ENCODE measurements at places on chromosomes 2 and 18.
A peak's percentile ranks its signal among the peaks of the same experiment; 100 is the strongest.

GRCh38 chr18:7809455-7809854 lies 242.3 kb downstream of the PTPRM start:
- no peak for DNase-seq

DNA sequence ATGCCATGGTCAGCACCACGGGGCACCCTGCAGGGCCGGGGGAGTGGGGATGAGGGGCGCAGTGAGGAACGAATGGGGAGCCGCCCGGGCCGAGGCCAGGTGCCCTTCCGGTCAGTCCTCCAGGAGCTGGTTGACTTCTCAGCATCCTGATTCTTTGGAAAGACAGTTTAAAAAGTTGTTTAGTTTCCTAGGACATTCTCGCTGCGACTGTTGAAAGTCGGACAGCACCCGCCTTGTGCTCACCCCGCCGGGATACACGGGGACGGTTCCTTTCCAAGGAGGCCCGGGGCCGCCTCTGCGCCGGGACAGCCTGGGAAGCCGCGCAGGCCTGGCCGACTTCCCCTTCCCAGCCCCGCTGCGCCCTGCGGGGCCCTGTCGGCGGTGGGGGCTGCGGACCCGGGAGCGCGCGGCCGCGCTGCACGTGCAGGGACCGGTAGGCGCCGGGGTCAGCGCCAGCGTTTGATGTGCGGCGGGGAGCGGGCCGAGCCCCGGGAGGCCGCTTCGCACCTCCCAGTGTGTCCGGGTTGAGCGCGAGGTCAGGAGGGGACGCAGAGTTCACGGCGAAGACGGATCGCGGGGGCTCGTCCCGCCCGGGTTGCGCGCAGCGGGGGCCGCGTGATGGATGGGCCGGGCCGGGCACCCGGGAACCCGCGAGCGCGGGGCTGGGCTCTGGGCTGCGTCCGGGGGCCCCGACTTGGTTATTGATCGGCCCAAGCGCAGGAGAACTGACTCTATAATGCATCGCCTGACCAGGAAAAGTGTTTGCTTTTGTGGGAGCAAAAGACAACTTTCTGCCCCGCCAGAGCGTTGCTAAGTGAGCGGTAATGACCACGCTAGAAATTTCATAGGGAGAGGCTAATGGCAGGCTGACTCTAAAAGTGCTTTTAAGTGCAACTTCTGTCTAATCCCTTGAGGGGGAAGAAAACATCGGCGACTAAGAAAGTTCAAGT lies 28.0 kb upstream of the SMIM21 start:
- no peak for DNase-seq

DNA sequence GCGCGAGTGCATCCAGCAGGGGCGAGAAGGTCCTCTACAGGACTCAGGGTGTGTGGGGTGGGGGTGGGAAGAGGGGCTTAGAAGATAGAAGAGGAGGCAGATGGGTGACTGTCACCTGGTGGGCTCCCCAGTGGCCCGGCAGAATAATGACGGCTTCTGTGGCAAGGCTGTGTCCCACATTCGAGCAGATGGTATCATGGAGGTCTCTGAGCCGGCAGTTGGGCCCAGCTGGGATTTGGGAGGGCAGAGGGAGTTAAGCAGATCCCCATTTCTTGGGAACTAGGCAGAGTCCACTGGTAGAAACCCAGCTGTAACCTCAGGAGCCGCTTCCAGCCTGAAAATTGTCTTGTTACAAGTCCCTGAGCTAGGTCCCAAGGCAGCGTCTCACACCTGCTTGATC lies 28.4 kb upstream of the DTNB start:
- DNase-seq = no peak

DNA sequence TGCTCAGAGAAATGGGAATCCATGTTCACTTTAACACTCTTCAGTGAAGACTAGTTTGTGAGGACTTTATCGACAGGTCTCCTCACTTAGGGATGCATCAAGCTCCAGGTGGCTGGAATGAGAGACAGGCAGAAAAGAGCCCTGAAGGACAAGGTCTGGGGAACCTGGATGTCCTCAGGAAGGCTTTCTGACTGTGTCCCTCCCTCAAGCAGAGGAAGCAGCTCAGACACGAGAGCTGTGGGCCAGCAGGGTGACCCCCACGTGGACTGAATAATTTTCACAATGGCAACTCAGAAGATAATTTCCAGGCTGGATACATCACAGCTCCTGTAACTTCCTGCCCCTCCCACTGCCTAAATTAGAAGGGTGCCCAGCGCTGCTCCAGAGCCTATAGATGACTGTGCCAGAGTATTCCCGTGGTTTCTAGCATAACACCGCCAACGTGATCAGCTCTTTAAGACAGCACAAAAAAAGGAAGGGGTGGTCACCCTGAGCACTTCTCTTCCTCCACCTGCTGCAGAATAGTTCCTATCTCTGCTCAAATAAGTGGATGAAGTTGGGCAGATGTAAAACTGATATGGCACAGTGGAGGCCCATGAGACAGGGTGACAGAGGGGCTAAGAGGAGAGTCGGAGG lies 25.7 kb upstream of the NCK2 start:
- no peak for DNase-seq

DNA sequence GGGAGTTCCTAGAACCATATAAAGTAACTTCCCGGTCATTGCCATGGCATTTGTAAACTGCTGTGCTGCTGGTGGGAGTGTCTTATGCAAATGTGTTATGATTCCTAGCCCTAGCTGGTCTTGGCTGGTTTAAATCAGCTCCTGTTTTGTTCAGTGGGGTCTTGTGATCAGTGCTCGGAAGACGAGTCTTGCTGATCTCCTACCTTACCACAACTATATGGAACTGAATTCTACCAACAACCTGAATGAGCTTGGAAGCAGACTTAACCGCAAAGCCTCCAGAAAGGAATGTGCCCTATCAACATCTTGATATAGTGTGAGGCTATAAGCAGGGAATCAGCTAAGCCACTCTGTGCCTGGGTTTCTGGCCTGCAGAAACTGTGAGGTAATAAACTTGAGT lies 33.5 kb downstream of the POLE4 start:
- DNase-seq = no peak

GRCh38 chr2:141508806-141509595 lies 621.8 kb downstream of the LRP1B start:
- no peak for DNase-seq

DNA sequence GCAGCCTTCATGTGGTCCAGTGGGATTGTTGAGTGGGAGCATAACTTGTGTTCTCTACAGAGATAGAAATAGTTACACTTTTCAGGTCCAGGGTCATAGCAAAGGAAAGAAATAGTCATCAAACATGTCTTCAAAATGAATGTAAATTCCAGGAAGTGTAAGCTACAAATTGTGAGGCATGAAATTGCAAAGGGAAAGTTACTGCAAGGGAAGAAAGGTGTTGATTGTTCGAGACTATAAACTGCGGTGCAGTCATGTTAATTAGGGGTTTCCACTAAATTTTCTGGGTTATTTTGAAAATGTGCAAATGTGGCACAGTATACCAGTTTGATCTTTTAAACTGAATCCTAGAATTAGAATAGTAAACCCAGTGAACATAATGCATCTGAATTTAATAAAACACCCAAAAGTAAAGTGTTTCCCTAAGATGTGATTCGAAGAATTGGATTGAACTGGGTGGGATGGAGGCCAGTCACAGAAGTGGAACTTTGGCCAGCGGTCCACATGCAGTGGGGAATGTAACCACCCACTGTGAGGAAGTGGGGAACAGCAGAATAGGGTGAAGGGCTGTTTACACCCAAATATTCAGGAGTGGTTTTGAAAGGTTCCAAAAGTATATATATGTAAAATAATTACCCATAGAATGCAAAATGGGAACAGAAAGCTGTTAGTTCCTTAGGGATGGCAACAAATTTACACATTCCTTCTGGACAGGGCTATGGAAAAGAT lies 126.5 kb upstream of the CCDC68 start:
- no peak for DNase-seq

GRCh38 chr2:10550206-10551001 lies 102.3 kb upstream of the ODC1 start:
- DNase-seq = no peak

DNA sequence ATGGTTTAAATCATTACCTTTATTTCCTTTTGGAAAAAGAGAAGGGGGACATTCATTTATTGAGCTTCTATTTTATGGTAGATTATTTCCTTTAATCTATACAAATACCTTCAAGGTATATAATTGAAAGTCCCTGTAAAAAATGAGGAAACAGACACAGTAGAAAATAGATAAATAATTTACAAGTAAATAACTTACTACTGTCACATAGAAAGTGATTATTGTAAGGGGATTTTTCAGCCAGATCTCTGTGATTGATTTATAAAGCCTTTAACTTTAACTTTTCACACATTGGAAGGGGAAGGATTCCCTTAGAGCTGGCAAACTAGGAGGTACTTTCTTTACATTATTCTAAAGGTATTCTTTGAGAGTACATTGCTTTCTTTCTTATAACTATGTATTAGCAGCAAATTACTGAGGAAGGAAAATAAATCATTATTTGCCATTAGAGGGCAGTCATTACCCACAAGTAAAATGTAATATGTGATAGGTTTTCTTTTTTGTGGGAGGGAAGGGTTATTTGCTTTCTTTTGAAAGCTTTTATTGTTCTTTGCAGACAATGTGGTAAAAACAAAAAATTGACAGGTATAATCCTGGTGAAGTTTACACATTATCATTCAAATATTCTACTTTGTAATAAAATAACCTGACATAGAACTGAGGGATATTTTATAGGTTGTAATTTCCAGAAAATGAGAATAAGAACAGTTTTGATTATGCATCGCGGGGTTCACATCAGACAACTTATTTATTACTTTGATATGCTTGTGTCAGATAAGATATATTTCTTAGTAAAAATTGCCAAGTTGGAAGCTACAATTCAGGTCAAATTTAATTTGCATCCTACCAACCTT lies 24.8 kb upstream of the RPE start:
- DNase-seq = peak; percentile 20

- no peak for DNase-seq
Measured at GRCh38 chr2:207775473-207775872, 5.8 kb upstream of the FZD5 start.

GRCh38 chr2:45124456-45124855 lies 115.2 kb upstream of the SIX2 start:
- DNase-seq = no peak

DNA sequence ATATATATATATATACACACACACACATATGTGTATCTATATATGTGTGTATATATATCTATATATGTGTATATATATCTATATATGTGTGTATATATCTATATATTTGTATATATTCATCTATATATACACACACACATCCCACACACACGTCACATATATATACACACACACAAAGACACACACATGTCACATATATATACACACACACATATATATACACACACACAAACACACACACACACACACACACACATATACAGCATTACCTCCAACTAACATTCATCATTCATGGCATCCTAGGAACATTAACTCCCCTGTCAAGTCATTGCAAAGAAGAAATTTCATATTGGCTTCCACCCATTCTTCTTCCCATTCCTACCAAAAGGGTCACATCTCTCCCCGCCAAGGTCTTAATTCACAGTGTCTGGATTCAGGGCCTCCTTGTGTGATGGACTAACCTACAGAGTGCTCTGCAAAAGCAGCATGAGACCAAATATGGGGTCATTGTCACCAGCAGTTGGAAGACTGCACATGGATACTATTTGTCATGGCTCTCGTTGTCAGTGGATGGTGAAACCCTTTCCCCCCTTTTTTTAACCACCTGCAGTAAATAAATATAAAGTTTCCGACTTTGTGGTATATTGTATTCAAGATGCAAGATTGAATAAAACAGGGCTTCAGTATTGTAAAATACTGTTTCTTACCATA lies 67.0 kb downstream of the IRS1 start:
- DNase-seq = no peak

DNA sequence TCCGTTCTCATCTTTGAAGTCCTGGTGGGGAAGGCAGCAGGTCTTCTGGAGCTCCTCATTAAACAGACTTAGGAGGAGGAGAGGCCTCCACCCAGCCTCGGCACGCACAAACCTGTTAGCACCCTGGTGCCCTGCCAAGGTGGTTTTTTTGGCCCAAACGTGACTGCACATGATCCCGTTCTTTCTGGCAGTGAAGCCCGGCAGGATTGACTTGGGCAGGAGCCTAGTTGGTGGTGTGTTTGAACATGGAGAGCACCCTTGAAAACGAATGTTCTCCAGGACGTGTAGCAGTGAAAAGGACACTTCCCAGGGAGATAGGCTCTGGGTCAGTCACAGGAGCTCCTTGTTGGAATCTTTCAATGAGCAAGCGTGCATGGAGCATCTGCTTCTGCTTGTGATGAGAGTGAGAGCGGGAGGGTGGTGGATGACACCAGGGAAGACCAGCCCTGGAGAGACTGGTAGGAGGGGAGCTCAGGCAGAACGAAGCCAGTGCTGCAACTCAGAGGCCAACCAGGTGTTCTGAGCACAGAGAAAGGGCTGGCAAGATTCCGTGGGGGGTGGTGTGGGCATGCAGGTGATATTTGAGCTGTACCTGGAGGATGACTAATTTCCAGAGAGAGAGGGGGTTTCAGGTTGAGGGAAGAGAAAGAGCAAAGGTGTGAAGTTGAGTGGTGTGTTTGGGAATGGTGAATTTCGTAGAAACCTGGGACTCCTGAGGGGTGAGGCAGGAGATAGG lies 73.8 kb downstream of the TANC1 start:
- no peak for DNase-seq
